Astrocyte (in vitro differentiated cells and primary cell): ENCODE measurements at places on chromosomes 6 and 20. TPM values are rescaled to one million over a fixed set of nuclear protein-coding genes. Genes with fewer than 3 reads are reported as not detected.

GRCh38 chr20:52313341-52313963 is 121.9 kb upstream of the ZFP64 start:
- no peaks in the 10 kb centered on the region for H3K36me3 ChIP-seq
- H3K4me3 ChIP-seq = no peak overlapping the region
- H3K27ac ChIP-seq = no peak overlapping the region
- DNase-seq = peak; percentile 38

DNA sequence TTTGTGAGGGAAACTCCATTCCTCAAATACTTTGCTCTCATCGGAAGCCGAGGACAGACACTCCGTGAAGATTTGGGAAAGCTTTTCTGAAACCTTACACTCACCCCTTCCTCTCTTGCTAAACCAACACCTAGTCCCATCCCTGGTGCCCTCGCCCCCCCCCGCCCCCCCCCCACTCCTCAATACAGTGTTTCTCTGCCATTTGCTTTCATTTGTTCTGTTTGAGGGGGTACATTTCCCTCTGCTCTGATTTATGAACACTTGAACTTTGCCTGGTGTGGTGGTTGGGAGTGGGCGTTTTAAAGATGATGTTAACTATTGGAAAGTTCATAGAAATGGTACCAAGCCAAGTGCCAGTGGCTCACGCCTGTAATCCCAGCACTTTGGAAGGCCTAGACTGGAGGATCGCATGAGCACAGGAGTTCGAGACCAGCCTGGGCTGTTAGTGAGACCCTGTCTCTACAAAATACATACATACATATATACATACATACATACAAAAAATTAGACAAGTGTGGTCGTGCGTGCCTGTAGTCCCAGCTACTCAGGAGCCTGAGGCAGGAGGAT is 1.1 kb downstream of the RAB32 start:
- peak overlapping the region; percentile 85 for H3K4me3 ChIP-seq
- peak overlapping the region; percentile 95 for H3K27ac ChIP-seq
- DNase-seq = peak; percentile 59
- peaks cover 22% of the 10 kb centered on the region for H3K4me1 ChIP-seq

DNA sequence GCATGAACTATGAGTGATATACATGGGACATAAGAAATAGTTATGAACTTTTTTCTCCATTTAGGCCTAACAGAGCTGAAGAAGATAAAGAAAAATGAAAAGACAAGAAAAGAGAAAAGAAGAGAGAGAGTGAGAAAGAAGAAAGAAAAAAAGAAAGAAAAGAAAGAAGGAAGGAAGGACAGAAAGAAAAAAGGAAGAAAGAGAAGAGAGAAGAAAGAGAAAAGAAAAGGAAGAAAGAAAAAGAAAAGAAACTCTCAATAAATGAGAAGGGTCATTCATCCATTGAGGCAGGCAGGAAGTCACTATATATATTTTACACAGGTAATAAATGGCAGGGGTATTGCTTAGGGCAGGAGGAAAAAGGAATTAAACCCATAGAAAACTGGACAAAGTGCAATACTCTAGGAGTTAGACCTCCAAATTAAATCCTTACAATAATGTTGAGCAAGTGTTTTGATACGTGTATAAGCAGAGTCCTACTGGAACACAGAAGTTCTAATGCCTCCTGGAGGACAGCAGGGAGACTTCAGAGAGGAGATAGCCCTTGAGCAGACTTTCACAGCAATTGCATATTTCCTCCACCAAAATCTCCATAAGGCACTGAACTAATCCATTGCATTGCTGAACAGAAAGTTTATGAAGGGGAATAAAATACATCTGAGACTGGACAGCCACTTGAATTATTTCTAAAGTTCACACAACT is 86.4 kb upstream of the TENT5A start:
- peaks cover 9% of the 10 kb centered on the region for H3K4me1 ChIP-seq
- H3K27me3 ChIP-seq = no peaks in the 10 kb centered on the region
- no peak overlapping the region for H3K4me3 ChIP-seq

GRCh38 chr6:15062516-15063252 is 183.2 kb upstream of the JARID2 start:
- no peaks in the 10 kb centered on the region for H3K36me3 ChIP-seq
- no peak overlapping the region for H3K4me3 ChIP-seq
- H3K4me1 ChIP-seq = peaks cover 31% of the 10 kb centered on the region
- peak overlapping the region; percentile 83 for H3K27ac ChIP-seq

Gene MICA
- total RNA-seq = 70.0 and 70.6 TPM in 2 replicates

Gene LPA
- not detected in 2 replicates for total RNA-seq

Gene TRIM15
- total RNA-seq = not detected in 2 replicates

Gene OVOL2
- 0.57 TPM in 1 of 2 replicates, not detected in the other for total RNA-seq
